ENCODE measurements at places on chromosomes 2 and 18.

DNA sequence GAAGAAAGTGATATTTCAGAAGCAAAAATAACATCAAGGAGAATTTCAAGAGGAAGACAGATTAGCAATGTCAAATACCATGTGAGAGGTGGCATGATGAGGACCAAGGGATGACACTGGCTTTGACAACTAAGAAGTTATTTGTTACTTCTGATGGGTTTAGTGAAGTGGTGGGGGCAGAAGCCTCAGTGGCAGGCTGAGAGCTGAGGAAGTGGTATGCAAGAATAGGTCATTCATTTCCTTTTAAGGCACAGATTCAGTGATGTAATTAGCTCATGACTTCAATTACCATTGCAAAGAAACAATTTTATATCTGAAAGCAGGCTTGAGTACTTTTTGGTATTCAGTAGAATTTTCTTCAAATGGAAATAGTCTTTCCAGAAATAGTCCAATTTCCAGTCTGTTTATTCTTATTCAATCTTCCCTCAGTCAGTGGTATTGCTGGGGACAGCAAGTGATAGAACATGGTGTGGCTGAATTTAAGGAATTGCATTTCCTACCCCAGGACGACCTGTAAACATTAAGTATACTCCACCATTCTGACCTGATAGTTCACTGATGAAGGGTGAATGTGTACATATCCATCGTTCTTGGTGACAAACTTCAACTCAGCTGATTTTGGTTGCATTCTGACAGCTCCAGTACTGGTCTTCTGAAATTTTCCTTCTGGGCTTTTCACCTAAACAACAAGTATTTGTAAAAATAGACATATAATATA is 28.2 kb downstream of the GEMIN6 start:
- no peak for DNase-seq

DNA sequence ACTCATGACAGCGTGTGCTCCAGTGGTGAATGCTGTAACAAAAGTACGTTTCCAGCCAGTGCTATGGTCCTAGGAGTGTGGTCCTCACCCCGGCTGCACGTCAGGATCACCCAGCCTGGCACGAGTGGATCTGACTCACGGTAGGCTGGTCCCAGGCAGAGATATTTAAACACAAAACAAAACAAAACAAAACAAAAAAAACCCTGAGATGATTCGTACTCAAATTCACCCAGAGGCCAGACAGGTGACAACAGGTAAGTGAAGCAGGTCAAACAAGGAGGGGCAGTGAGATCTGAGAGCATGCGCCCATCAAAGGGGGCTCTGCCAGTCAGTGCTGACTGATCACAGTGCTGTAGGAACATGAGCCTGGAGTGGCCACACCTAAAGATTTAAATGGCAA is 43.2 kb downstream of the C2orf76 start:
- no peak for DNase-seq

DNA sequence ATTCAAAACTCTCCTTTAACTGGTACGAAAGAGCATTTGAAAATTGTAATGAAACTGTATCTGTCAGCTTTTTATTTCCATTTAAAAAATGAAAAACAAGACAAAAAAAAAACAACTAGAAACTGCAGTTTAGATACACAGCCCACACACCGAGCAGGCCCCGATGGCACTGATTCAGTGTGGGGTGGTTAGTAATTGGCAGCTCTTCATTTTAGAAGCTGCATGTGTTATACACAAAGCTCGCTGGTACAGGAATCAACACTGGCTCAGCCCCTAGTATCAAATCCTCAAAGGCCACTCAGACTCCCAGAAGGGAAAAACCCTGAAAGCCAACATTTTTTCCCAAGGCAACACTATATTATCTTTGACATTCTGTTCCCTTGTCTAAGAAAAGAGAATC is 30.5 kb upstream of the RMDN2 start:
- DNase-seq = no peak

- DNase-seq = no peak
Measured at GRCh38 chr2:109265953-109266352, 136.9 kb downstream of the SH3RF3 start.

DNA sequence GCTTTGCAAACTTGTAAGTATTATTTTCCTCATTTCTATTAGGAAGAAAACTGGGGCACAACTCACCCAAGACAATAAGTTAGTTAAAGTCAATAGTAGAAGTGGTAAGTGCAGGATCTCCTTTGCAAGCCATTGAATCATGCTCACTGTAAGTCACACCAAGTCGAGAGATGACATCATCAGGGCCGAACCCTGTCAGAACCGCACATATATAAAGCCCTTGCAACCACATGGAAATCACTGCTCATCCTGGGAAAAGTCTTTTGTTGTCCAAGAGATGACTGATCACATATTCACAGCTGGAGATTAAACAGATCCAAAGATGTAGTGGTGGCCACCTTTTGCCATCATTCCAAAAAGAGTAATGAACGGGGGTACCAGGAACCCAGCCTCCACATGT is 484.8 kb upstream of the ID2 start:
- no peak for DNase-seq

DNA sequence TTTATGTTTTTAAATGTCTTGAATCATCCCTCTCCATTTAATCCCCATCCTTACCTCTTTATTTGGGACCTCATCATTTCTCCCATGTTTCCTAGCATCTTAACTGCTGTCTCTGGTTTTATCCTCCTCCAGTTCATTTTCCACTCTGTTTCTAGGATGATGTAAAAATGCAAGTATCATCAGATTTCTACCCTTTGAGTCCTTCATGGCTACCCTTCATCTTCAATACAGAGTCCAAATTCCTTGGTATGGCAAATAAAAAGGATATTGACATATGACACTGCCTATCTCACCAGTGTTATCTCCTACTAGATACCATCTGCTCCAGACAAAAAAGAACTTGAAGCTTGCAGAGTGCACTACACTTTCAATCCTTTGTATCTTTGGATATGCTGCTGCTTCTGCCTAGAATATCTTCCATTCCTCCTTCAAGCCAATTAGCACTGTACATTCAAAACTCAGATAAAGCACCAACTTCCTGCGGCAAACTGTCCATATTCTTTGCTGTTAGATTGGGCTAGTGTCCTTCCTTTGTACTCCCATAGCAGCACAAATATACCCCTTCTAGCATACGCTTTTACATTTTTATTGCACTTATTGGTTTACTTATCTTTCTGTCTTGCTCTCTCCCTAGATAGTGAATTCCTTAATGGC is 24.6 kb upstream of the TLK1 start:
- no peak for DNase-seq

DNA sequence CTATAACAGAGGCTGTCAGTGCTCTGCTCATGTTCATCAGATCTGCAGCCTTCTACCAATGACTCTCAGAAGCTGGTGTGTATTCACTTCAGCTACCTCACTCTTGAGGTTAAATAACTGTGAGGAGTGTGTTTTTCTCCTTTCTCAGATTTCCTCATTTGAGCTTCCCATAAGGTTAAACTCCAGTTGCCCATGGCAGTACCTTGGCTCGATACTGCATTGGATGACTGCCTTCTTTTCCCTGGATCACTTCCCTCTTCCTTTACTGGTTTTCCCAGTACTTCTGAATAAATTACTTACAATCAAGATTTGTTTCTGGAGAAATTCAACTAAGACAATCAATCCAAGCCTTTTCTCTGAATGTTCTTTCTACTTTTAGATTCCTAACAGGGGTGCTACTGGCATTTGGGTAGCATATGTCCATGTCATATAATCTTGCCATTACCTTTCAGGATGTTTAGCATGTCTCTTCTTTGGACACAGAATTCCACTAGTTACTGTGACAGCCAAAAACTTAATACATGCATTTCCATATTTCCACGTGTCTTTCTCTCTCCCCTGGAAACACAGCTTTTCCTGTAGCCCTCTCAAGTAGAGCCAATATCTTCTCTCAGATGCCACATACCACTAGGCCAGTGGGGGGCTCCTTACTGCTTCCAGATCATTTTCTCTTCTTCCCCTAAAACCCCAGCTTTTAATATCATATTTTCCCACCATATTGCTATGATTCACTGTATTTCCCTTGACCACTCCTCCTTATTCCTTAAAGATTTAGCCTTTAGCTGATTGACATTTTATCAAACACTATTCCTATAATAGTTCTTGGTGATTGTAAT is 15.0 kb upstream of the SPOPL start:
- DNase-seq = no peak

- DNase-seq = peak; percentile 89
Measured at GRCh38 chr2:28958689-28959088, 22.4 kb upstream of the TOGARAM2 start.

DNA sequence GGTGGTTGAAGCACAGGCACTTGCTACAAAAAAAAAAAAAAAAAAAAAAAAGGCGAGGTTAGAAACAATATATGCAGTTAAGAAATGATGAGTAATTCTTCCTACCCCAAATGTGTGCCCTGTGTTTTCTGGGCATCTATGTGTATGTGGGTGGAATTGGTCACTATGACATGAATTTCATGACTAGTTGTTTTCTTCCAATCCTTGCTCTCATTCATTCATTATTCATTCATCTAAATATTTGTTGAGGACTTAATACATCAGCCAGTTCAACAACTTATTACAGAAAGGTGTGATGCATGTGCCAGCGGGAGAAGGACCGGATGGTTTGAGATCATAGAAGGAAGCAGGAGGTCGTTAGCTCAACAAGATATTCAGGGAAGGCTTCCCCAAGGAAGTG is 8.3 kb upstream of the EGR4 start:
- no peak for DNase-seq

DNA sequence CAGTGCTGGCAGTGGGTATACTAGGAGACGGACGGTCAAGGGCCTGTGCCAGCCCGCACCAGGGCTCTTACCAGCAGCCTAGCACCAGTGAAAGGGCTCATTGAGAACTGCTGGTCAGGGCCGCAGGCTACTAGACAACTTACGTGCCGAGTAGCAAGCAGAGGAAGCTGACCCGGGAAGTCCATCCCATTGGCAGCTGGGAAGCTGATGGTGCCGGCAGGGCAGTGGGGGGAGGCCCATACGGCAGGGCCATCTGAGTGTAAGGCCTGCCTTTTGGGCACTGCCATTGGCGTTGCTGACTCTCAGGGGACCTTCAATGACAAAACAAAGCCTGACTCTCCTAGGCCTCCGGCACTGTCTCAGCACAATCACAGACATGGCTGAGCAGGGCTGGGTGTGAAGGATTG is 20.6 kb downstream of the EFR3B start:
- DNase-seq = no peak

- DNase-seq = no peak
Measured at GRCh38 chr2:69271831-69272257, 115.2 kb downstream of the GFPT1 start.

GRCh38 chr2:204775766-204776165 is 230.5 kb downstream of the PARD3B start:
- DNase-seq = no peak

DNA sequence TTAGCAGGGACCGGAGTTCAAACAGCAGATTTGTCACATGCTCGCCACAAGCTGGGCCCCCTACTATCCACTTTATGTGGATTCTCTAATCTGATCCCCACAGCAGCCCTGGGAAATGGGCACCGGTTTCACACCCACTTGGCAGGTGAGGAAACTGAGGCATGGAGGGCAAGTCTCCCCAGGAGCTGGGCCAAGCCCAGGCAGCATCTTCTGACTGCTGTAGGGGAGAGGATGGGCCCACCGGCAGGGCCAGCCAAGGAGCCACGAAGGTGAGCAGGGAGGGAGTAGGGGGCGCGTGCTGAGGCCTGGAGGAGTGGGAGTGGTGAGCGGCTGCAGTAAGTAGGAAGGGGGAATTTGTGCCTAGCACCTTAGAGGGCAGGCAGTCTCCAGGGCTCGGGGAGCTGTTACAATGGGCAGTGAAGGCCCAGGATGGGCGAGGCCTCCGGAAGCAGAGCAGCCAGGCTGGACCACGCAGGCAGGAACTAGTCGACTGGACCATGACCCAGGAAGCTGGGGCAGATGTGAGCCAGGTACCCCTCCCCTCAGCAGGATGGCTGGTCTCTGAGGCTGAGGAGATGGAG is 37.1 kb downstream of the COA5 start:
- no peak for DNase-seq

DNA sequence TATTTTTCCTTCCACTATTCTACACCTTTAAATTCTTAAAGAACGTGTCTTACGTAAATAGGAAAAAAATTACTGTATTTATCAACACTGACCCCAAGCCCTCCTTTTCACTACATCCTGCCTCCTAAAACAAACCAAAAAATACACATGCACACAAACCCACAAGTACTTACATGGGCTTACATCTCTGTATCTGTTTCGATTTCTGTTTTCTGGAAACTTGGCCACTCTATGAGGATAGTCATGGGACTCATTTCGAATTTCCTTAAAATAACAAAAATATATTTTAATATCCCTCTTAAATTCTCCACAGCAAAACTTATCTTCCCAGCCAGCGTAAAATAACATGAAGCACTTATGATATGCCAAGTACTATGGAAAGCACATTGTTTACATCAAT is 25.0 kb downstream of the PTPN2 start:
- no peak for DNase-seq

GRCh38 chr18:9997711-9998110 is 83.9 kb downstream of the VAPA start:
- DNase-seq = no peak

GRCh38 chr2:162556996-162557395 is 213.1 kb downstream of the GCA start:
- DNase-seq = no peak

GRCh38 chr18:10197097-10197496 is 257.3 kb upstream of the APCDD1 start:
- DNase-seq = no peak

GRCh38 chr18:26503382-26503781 is 45.0 kb downstream of the KCTD1 start:
- no peak for DNase-seq

DNA sequence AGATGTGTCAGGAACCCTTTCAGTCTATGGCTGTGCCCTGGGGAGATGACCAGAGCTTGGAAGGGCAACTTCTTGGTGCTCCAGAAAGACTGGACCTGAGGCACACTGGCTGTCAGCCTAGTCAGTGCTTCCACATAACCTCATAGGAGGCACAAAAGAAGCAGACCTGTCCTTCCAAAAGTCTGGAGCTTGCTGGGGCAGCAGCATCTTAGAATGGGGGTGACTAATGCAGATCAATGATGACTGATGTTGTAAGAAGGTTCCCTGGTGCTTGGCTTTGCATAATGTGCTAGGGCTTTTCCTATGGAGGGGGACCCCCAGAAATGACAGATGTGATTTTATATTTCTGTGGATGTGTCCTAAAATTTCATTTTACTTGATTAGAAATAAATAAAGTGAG is 255.7 kb upstream of the THUMPD2 start:
- no peak for DNase-seq

GRCh38 chr2:164609790-164610189 is 11.5 kb downstream of the GRB14 start:
- DNase-seq = no peak

GRCh38 chr2:231527091-231527395 is 3.2 kb downstream of the NMUR1 start:
- DNase-seq = no peak

GRCh38 chr2:96875498-96876268 is 5.8 kb upstream of the SEMA4C start:
- DNase-seq = peak; percentile 38
